Left ventricle myocardium superior (tissue), 1 donor: ENCODE measurements at places on chromosomes 4 and X. TPM values are rescaled to one million over a fixed set of nuclear protein-coding genes. Genes with fewer than 3 reads are reported as not detected.

MSL3 gene
- total RNA-seq = 12.2 TPM

ATP5ME gene
- total RNA-seq = 1,128 TPM

GRCh38 chr4:113762186-113763028 lies 869 bp upstream of the CAMK2D start:
- peak; percentile 99 for DNase-seq

SUPT20HL1 gene
- total RNA-seq = not detected

ERAS gene
- total RNA-seq = not detected

SUPT20HL2 gene
- not detected for total RNA-seq

- DNase-seq = no peak
These were observed 30.3 kb downstream of the CCKAR start for GRCh38 chr4:26459756-26460530.

EGFL6 gene
- total RNA-seq = not detected

DNA sequence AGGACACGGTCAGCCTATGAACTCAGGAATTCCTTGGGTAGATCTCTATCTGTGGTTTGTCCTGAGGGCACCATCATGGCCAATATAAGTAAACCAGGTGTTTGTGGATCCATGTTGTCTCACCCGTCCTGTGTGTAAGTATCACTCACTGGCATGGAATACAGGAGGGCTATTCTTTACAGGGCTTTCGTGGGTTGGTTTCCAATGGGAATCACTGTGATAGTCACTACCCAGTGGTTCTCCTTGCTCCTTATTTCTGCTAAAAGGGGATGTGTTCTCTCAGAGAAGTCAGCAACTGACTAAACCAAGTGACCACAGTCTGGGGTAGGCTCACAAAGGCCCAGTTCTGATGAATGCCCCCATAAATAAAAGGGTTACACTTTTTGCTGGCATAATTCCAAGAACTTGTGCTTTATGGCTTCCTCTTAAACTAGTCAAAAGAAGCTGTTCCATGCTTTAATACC lies 236.7 kb upstream of the JADE1 start:
- no peak for DNase-seq

- DNase-seq = peak; percentile 50
These were observed 64.3 kb upstream of the CCDC160 start for GRCh38 chrX:134172588-134173259.

DNA sequence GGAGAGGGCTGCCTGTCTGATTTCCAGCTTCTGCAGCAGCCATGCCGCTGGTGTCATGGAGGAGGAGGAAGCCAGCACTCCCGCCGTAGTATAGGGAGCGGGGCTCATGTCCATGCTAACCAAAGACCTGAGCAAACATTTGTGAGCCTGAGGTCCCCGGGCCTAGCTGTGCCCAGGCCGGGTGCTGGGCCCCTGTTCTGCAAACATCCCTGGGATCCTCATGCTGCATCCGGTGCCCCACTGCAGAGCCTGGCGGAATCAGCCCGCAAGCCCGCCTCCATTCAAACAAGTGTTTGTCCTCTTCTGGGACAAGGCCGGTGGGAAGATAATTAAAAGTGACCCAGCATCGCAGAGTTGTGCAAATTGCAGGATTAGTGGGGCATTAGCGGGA lies 106.3 kb downstream of the SORCS2 start:
- peak; percentile 16 for DNase-seq

GRCh38 chrX:155218777-155219176 lies 2.5 kb downstream of the VBP1 start:
- DNase-seq = no peak

- DNase-seq = no peak
These were observed 251.5 kb downstream of the RASL11B start for GRCh38 chr4:53113431-53114225.

GRCh38 chrX:152917656-152918579 lies 20.1 kb downstream of the ZNF185 start:
- no peak for DNase-seq

TLL1 gene
- total RNA-seq = 0.74 TPM

DNA sequence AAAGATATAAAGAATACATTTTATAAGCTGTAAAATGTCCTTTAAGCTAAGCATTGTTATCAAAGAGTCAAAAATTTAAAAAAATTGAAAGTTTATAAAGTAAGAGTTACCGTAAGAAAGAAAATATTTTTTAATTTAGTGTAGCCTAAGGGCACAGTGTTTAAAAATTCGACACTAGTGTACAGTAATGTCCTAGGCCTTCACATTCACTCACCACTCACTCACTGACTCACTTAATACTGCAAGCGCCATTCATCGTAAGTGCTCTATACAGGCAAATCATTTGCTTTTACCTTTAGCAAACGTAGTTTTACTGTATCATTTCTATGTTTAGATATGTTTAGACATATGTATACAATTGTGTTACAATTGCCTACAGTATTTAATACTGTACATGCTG lies 20.2 kb downstream of the GLRA3 start:
- no peak for DNase-seq

DNA sequence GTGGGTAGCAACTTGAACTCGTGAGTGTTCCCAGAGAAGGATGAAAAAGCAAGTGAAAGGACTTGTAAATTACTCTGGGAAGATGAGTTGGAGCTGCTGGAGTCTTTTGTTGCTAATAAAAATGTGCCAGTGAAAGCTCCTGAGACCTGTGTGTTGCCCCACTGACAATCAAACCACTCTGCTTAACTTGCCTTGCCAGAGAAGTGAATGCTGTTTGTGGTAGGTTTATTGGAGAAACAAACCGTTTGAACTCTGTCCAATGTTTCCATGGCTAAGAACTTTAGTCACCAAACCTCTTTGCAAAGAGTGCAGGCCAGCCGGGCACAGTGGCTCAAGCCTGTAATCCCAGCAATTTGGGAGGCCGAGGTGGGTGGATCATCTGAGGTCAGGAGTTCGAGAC lies 586.9 kb downstream of the PCDH7 start:
- DNase-seq = no peak

RAB41 gene
- total RNA-seq = not detected

FGG gene
- not detected for total RNA-seq

DNA sequence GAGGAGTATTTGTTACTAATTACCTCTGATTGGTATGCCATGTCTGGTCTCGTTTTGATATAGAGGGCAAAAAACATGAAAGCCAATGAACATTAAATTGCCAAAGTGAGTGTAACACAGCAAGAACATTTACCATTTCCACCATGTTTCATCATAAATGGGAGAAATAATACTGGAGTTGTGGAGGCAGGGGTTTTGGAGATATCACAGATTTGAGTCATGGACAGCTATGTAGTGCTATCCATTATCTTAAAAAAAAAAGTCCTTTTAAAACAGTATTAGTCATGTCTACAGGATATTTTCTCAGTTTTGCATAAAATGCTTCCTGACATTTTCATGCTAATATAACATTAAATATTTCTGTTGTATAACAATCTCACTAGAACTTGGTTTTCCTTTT lies 301.2 kb downstream of the IL1RAPL1 start:
- no peak for DNase-seq

L1CAM gene
- total RNA-seq = 4.8 TPM

- DNase-seq = peak; percentile 41
These were observed 702 bp downstream of the TSPAN5 start for GRCh38 chr4:98657531-98658286.

DNA sequence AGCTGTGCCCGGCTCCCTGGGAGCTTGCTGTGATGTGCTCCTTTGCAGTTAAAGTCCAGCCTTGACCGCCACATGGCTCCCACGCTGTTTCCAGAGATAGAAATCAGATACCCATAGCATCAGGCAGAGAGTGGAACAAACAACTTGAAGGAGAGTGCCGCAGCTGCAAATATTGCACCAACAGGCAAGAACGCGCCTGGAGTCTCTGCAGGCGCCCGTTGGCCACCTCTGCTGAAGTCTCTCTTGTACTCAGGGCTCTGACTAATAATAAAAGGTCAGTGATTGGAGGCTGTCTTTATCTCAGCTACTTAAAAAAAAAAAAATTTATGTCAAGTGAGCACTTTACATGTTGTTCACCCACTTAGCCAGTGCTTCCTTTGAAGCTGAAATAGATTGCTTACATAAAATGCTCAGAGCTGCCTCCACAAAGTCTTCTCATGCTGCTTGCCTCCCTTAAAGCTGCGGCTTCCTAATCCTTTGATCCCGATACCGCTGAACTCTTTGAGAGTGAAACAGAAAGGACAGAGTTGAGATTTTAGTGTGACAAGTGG lies 30.9 kb upstream of the TENM3 start:
- peak; percentile 37 for DNase-seq

DNA sequence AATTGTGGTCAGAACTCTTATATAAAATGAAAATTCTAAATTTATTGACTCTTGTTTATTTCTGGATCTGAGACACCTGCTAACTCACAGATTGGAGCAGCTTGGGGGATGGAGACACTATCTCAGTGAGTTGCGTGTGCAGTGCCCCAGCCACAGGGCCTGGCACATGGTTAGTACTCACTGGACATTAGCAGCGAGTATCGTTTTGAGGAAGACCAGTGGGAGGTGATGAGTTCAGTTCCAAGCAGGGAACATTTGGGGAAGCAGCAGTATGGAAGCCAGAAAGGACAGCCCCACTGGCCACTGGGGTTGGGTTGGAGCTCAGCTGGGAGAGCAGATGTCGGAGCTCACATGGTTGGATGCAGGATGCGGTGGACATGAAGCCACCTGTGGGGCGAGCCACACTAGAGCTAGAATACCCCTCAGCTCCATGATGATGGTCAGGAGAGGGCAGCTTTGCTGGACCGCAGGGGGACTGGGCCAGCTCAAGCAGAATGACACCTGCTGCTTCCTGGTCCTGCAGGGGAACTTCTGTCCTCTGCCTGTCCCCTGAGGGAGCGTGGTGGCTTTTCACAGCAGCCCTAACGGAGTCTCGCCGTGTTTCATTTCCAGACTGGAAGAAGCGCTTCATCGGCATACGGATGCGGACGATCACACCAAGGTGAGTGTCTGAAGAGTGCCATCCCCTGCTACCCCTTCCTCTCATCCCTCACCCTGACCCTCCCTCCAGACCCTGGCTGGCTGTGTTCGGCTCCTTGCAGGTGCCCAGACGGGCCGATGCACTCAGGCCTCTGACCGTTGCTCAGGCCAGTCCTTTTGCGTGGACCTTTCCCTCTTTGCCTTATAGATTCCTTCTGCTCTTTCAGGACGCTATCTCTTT lies 32.5 kb downstream of the HTRA3 start:
- no peak for DNase-seq

DNA sequence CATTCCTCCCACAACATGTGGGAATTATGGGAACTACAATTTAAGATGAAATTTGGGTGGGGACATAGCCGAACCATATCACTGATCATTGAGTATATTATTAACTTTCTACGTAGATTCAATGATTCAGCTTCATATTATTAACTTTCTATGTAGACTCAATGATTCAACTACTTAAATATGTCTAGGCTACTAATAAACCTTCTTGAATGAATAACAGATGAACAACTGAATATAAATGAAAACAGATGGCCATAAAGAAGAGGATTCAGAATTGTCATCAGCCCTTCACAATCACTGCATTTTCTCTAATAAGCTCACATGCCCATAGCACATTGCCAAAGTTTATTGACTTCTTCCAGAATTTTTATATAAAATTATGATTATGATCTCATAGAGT lies 57.0 kb downstream of the CEP44 start:
- no peak for DNase-seq

DNA sequence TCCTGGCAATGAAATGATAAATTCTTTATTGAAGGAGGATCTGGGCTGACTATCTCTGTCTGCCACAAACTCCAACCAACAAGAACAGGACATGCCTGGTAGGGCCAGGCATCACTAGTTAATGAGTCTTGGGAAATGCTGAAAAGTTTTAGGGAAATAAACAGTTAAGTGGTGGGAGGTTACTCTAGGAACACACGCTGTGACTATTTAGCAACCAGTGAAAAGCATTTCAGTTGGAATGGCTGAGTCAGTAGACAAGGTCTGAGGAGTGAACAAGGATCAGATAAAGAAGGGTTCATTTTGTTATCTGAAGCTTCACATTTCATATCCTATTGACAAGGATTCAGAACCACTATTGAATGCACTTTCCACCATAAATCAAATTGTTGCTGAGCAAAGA lies 394.9 kb upstream of the BOD1L1 start:
- DNase-seq = no peak

CTAG1B gene
- not detected for total RNA-seq

PGRMC1 gene
- total RNA-seq = 16.5 TPM

DNA sequence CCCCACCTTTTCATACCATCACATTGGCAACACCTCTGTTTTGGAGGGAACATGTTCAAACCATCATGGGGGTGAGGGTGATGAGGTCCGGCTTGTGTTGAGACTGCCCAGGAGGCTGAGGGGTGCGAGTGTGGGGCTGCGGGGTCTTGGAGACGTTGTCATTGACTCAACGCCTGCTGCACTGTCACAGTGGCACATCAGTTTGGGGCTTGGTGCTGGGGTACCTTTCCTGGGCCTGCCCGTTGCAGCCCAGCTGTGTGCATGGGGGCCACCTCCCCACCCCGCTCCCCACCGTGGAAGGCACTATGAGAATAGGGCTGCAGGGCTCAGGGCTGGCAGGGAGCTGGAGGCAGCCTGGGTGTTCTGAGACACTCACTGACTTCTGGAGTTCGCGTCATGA lies 2.3 kb downstream of the HTRA3 start:
- peak; percentile 27 for DNase-seq

- no peak for DNase-seq
These were observed 589.0 kb downstream of the GRXCR1 start for GRCh38 chr4:43481526-43481925.
